Caco-2 (cell line): ENCODE measurements at places on chromosomes 13 and 19. TPM values are rescaled to one million over a fixed set of nuclear protein-coding genes. Genes with fewer than 3 reads are reported as not detected.
A peak's percentile ranks its signal among the peaks of the same experiment; 100 is the strongest.

MEGF8 gene
- total RNA-seq = 17.9 and 19.3 TPM in 2 replicates

CARM1 gene
- 97.9 and 98.4 TPM in 2 replicates for total RNA-seq

NLRP5 gene
- not detected in 2 replicates for total RNA-seq

ZNF28 gene
- 27.2 and 28.2 TPM in 2 replicates for total RNA-seq

NECTIN2 gene
- 257 and 258 TPM in 2 replicates for total RNA-seq

EPSTI1 gene
- 80.6 and 86.5 TPM in 2 replicates for total RNA-seq

GRCh38 chr19:10870501-10870954, 825 bp upstream of the CARM1 start:
- peak overlapping the region; percentile 51 for H3K4me3 ChIP-seq
- DNase-seq = no peak
- H3K27me3 ChIP-seq = no peaks in the 10 kb centered on the region

DNA sequence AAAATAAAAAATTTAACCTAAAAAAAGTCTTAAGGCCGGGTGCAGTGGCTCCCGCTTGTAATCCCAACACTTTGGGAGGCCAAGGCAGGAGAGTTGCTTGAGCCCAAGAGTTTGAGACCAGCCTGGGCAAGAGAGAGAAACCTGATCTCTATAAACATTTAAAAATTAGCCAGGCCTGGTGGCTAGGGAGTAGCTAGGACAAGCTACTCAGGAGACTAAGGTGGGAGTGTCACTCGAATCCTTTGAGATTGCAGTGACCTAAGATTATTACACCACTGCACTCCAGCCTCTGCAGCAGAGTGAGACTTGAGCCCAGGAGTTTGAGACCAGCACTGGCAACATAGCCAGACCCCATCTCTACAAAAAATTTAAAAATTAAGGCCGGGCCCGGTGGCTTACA, 1.1 kb downstream of the CCDC97 start:
- peak overlapping the region; percentile 64 for H3K4me3 ChIP-seq
- H3K4me1 ChIP-seq = peaks cover 17% of the 10 kb centered on the region
- H3K27me3 ChIP-seq = no peaks in the 10 kb centered on the region
- peak overlapping the region; percentile 95 for H3K27ac ChIP-seq
- no peak for DNase-seq
- 0 out of 2 replicates have a peak, but pooled peaks cover 2% of the 10 kb centered on the region for H3K36me3 ChIP-seq

DNA sequence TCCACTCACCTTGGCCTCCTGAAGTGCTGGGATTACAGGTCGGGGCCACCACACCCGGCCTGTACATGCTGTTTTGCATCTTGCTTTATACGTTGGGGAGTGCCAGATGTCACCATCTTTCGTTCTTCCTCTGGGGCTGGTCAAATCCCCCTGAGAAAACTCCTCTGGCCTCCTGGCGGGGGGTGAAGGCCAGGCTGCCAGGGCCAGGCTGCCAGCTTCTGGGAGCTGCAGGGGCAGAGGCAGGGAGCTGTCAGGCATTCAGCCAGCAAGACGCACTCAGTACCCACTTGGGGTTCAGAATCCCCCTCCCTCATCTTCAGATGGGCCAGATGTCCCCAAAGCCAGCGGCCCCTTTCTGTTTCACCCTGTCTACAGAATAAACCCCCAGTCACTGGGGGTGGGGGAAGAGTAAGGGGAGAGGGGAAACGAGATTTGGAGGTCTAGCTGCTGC, 16.1 kb downstream of the ZSWIM9 start:
- H3K36me3 ChIP-seq = no peaks in the 10 kb centered on the region; the same call in 1 of the 2 replicates
- no peak for DNase-seq
- H3K27ac ChIP-seq = no peak overlapping the region
- H3K27me3 ChIP-seq = no peaks in the 10 kb centered on the region
- H3K4me1 ChIP-seq = peaks cover 7% of the 10 kb centered on the region; the same call in 1 of the 2 replicates

GRCh38 chr13:99959540-99960230, 11.9 kb downstream of the ZIC5 start:
- no peak overlapping the region for H3K4me3 ChIP-seq
- no peak for DNase-seq
- H3K27me3 ChIP-seq = no peaks in the 10 kb centered on the region
- H3K36me3 ChIP-seq = no peaks in the 10 kb centered on the region
- no peaks in the 10 kb centered on the region for H3K4me1 ChIP-seq

DNA sequence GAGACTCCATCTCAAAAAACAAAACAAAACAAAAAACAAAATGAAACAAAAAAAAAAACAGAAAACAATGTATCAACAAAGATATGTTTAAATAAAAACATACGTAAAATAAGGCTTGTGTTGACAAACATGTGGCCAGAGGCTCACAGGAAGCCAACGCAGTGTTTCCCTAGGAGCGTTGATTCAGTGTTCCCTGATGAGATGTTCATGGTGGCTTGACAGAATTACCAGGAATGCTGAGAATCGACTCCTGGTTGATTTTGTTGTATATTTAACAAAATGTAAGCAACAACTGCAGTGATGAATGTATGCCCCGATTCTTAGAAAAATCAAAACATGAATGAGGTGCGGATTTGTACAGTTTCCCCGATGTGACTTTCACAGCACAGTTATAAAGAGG, 8.9 kb upstream of the ZNF787 start:
- DNase-seq = no peak
- H3K4me1 ChIP-seq = peaks cover 18% of the 10 kb centered on the region
- H3K27me3 ChIP-seq = no peaks in the 10 kb centered on the region
- H3K27ac ChIP-seq = no peak overlapping the region
- H3K4me3 ChIP-seq = no peak overlapping the region

GRCh38 chr13:23770428-23770827, 118.8 kb downstream of the MIPEP start:
- H3K4me3 ChIP-seq = no peak overlapping the region
- H3K27ac ChIP-seq = no peak overlapping the region
- no peaks in the 10 kb centered on the region for H3K36me3 ChIP-seq
- peak; percentile 28 for DNase-seq
